ENCODE measurements at places on chromosomes 4 and X.

- no peak for DNase-seq
Measured at GRCh38 chr4:74016068-74016467, 17.6 kb upstream of the CXCL5 start.

- no peak for DNase-seq
Measured at GRCh38 chrX:153642655-153643430, 4.2 kb upstream of the DUSP9 start.

GRCh38 chr4:184885602-184886001 lies 59.8 kb upstream of the ACSL1 start:
- DNase-seq, result no peak

DNA sequence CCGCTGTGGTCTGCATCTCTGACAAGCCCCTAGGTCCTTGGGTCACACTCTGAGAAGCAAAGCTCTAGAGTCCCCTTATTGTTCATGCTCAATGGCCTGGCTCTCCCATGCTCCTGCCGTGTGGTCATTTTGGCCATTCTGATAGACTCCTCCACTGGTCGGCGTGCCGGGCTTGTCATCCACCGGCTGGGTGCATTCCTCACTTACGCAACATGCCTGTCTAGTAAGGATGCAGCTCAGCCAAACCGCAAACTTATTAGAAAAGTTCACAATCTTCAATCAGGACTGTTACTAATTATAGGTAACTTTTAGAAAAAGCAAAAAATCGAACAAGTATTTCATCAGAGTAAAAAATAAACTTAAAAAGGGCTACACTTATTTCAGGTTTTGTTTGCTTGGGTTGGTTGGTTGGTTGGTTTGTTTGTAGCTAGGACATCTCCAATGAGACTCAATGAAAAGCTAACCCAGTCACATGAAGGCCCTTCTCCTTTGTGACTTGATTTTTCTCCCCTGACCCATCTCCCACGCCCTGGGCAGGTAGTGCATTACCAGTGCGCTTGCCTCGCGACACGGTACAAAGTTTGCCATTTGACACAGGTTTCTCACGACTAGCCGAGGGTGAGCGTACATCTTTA lies 41.0 kb downstream of the IRF2 start:
- DNase-seq, result peak; percentile 13

DNA sequence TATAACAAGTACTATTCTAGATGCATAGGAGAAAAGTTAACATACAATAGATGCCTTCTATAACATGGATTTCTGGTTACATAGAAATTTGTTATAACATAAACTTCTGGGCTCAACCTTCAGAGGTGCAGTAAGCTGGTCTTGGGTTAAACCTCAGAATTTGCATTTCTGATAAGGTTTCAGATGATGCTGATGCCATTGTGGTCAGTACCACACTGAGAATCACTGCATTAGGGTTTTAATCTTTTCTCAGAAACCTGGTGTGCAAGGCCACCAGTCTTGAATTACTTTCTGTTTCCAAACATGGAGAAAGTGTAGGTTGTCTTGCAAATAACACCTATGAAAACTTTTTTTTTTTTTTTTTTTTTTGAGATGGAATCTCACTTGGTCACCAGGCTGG lies 146.2 kb downstream of the SPOCK3 start:
- no peak for DNase-seq

DNA sequence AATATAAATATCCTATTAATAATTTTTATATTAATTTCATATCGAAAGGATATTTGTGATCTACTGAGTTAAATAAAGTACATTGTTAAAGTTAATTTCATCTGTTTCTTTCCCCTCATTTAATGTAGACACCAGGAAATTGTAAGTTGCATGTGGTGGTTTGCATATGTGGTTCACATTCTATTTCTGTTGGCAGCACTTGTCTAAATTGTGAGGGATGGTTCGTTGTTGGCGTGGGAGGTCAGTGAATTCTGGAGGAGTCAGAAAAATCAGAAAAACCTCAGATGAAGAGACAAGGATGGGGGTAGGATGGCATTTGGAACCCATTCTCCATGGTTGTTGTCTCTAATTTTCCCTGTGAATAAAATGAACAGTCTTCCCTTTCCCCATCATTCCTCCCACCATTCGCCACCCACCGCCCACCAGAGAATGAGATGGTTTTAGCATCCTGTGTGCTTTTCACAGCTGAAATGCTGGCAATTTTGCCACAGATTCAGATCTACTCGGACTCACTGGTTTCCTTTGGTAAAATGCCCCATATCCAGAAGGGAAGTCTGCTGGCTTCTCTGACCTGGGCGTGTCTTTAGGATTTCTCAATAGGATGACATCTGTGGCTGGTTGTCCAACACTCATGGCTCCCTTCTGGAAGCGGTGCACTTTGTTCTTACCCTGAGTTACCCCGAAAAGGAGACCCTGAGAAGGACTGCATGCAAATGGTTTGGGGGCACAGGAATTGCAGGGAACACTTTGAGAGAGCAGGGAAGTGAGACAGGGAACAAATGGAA lies 52.3 kb downstream of the LGI2 start:
- no peak for DNase-seq

All from AG09309 (cell line).